Stimulated activated CD8-positive, alpha-beta memory T cell treated with anti-CD3 and anti-CD28 coated beads, Interleukin-12 subunit alpha, Interleukin-12 subunit beta, amount 100 ng/mL, for 1 hour (primary cell): ENCODE measurements at places on chromosomes 5 and 9.

GRCh38 chr9:35619800-35620158 lies 1.6 kb upstream of the CD72 start:
- DNase-seq = no peak

GRCh38 chr5:13325765-13326164 lies 618.7 kb downstream of the DNAH5 start:
- DNase-seq = no peak

DNA sequence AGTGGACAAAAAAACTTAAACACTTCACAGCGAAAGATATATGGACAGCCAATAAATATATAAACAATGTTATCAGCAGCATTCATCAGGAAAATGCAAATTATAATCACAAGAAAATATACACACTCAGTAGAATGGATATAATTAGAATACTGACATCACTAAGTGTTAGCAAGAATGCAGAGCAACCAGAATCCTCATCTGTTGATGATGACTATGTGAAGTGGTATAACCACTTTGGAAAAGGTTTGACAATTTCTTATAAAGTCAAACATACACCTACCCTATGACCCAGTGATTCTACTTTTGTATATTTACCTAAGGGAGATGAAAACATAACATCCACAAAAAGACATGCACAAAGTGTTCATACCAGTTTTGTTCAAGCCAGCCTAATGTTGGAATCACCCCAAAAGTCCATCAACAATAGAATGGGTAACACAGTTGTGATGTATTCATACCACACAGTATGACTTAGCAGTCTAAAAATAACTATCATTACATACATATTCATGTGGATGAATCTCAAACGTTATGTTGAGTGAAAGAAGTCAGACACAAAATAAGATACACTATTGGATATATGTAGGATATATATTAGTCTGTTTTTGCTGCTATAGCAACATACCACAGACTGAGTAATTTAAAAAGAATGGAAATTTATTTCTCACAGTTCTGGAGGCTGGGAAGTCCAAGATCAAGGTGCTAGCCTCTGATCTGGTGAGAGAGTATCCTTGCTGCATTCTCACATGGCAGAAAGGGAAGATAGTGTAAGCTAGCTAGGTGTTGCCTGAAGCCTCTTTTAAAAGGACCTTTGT lies 148.8 kb upstream of the ADAMTSL1 start:
- DNase-seq = no peak

DNA sequence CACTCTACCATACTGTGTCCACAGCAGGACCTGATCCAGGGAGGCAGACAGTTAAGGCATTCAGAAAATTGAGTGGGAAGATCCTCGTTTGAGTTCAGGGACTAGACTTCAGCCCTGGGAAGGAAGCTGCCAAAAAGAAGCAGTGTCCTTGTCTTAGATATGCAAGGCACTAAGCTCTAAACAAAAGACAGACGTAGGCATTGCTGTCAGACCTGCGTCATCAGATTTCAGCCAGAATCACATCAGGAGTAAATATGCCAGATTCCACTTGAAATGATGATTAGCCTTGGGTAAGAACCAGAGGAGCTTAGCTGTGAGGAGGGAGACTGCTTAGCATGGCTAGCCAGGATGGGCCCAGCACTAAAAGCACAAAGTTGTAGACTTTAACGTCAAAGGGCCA lies 56.7 kb downstream of the MAMDC2 start:
- no peak for DNase-seq

DNA sequence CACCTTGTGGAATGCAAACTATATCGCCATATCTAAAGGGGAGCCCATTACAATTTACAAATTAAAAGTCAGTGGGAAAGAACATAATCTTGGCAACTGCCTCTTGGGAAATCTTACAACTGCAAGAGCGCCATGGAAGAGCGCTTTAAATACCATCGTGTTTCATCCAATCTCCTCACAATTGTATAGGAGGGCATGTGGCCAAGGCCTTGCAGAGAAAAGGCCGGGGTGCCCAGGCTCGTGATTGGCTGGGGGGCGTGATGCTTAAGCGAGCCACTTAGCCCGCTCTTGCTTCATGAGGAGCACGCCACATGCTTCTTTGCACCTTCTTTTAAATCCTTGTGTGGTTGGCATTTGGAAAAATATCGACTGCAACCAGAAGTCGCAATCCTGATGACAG lies 69.8 kb upstream of the NFIB start:
- DNase-seq = no peak

DNA sequence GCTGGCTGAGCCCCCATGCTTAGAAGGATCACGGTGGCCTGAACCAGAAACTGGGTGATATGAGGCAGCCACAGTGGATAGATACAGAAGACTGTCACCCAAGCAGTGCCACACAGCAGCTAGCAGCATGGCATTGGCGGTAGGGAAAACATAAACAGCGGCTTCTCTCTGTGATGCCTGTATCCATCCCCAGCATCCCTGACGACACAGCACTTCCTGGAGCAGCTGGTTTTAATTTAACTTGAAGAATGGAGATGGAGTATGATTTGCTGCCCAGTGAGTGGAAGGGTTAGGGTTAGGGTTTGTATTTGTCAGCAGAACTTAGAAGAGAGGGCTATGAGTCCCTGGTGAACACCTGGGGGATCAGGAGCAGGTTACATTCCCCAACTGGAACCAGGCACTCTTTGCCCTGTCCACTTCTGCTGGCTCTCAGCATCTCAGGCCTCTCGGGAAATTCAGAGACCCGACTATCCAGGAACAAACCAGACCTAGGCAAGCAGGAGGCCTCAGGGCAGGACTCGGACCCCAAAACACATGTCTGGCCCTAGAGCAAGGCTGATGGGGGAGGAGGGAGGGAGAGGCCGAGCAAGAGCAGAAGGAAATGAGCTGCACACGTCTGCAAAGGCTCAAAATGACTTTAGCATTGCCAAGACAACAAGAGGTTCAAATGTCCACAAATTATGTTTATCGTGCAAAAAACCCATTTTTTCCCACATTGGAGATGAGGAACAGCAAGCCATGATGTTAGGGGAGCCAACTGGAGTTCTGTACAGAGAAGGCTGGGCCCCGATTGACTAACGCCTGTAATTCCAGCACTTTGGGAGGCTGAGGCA lies 6.5 kb upstream of the GGTA1 start:
- no peak for DNase-seq

DNA sequence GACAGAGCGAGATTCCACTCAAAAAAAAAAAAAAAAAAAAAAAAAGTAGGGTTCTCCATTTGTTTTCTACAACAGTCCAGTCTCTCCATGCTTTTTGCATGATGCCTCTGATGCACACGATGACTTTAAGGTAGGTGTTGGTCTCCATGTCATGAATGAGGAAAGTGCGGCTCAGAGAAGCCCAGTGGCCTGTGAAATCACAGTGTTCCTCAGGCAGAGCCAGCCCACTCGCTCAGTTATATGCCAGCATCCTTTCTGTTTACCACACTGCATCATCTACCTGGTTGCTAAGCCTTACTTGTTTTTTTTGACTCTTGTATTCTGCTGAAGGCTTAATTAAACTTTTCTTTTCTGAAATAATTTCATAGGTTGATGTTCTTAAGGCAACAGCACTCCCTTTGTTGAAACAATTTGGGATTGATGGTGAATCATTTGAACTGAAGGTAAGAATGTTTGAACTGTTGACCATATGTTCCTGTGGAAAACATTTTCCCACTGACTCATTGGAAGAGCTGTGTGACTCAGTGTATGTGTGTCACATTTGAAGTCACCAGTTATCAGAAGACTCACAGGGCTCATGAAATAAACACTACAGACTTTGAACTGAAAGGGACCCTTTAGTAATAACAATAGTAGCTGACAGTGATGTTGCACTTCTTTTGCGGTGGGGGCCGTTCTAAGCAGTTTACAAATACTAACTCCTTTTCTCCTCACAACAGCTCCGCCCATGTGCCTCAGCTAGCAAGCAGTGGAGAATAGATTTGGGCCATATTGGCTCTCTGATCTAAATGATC lies 40.2 kb downstream of the RCL1 start:
- no peak for DNase-seq
